Midbrain (tissue), 1 donor: ENCODE measurements at places on chromosomes 2 and 18.
A peak's percentile ranks its signal among the peaks of the same experiment; 100 is the strongest.

GRCh38 chr18:45617284-45617683 is 2.0 kb downstream of the SLC14A2 start:
- DNase-seq = no peak

- no peak for DNase-seq
Measured at GRCh38 chr2:101823859-101824258, 126.4 kb downstream of the MAP4K4 start.

- DNase-seq = no peak
Measured at GRCh38 chr18:59323931-59324622, 5.6 kb upstream of the CPLX4 start.

DNA sequence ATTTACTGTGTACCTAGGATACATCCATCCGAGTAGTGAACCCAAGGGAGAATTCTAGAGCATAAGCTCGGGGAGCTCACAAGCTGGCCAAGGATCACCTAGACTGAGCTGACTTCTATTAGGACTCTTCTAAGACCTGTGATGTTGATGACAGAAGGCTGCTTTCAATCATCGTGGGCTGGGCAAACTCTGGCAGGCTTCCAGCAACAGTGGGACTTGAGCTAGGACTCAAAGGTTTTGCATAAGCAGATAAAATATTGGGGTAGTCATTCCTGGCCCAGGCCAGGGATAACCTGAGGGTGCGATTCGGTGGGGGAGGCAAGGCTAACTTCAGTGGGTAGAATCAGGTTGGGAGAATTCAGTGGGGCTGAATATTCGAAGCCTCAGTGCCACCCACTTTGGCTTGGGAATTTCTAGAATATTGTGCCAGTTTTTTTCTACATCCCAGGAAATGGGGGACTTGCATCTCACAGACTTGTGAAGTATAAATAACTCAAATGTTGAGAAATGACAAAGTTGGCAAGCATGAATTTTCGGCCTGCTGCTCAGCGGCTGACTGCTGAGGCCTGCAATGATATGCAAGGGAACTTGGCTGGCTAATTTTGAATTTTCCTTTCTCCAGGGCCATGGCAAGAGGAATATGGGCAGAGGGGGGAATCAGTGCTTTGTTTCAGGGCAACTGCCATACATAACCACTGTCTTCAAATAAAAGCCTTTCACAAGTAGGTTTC is 274.3 kb downstream of the PRKCE start:
- DNase-seq = no peak

DNA sequence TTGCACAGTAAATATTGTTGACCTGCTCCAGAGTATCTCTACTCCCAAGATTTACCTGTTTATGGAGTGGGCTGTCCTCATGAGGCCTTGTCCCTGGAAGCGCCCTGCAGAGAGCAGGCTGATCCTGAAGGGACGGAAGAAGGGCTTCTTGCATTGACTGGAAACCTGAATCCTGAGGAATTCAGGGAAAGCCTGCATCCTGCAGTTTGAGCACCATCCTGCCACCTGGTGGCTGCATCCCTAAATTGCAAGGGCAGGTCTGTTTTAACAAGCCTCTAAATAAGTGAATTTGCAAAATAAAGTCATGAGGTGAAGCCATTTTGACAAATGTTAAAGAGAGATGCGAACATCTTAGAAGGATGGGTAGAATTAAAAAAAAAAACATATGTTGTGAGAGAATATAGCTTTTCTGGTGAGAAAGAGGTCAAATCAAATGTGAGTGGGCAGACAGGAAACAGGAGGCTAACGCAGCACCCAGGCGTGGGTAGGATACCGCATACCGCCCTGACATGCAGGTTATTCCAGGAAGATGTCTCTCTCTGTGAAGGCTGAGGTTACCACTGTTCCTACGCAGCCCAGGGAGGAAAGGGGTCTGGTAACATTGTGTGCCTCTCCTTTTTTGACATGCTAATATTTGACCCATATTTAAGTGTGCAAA is 754.9 kb downstream of the RNF144A start:
- DNase-seq = no peak

DNA sequence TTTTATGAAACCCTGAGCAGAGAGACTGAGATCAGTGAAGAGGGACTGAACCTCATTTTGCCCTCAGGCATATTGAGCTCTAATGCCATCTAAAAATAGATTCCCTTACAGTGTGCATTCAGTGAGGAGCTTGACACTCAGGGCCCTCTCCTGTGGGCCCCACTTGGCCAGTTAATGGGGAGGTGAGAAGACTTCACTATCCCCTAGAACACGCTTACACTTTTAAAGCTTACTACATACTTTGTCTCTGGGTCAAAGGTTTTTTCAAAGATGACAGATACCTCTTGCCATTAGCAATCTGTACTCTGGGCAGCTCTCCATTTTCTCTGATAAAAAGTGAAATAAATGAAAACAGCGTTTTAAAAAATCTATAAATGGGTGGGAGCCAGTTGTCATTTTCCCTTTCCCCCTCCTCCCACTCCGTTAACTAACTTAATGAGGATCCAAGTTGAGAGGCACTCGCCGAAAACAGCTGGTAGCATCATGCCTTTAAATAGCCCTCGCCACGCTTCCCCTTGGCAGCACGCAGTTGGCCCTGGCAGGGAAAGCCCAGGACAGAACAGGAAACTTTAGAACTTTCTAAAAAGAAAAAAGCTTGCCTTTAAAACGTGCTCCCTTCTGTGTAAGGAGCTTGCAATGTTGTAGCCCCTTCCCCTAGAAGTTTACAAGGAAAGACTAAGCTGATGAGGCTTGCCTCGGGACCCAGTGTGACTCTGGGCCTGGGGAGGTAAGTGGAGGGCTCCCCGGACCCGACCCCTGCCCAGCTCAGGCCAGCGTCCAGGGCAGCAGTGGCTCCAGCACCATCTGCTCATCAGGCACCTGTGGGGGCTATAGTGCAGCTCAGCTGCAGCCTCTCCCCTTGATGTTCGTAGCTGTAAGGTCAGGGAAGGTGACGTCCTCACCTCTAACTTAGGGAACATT is 58.8 kb upstream of the FOSL2 start:
- DNase-seq = no peak

GRCh38 chr2:33372940-33373553 is 103.4 kb upstream of the RASGRP3 start:
- peak; percentile 55 for DNase-seq

GRCh38 chr2:48459921-48460320 is 70.0 kb upstream of the STON1 start:
- DNase-seq = no peak

DNA sequence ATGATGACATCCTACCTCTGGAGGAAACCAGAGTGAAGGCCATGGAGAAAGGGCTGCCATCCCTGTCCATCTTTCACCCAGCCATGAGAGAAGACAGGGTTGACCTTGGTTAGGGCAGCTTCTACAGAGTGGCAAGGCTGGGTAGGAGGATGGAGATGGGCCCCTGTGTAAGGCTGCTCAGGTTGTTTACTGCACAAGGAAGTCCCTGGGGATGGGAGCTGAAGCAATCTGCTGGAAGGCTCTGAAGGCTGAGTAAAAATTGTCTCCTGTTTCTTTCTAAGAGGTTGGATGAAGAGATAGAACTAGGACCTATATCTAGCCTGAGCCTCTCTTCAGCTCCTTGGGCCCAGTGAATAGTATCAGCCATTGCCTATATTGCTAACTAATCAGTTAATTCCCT is 14.4 kb downstream of the ELMOD3 start:
- no peak for DNase-seq

GRCh38 chr2:113791697-113792590 is 35.5 kb upstream of the SLC35F5 start:
- DNase-seq = no peak

DNA sequence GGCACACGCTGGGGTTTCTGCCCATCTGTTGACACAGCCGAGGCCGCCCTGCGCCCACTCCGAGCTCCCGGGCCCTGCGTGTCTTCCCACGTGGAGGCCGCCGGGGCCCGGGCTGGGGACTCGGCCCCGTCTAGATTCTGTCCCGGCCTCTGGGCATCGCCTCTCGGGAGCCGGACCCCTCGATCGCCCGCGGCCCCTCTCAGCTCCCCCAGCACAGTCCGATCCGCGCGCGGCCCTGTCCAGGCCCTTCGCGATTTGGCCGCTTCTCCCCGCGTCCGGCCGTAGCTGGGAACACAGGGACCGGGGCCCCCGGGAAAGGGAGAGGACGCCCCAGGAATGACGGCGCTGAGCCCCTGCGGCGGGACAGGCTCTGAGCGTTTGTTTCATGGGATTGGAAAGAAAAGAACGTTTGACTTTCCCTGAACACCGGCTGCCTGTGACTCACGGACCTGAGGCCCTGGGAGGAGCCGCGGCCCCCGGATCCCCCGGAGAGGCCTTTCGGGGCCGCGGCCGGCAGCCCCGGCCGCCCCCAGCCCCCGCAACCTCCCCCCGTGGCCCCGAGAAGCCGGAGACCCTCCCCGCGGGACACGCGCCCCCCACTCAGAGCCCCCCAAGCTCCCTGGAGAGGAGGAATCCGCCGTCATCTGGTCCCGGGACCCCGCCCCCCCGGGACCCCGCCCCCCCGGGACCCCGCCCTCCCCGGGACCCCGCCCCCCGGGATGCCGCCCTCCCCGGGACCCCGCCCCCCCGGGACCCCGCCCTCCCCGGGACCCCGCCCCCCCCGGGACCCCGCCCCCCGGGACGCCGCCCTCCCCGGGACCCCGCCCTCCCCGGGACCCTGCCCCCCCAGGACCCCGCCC is 62.7 kb upstream of the CTDP1 start:
- no peak for DNase-seq

DNA sequence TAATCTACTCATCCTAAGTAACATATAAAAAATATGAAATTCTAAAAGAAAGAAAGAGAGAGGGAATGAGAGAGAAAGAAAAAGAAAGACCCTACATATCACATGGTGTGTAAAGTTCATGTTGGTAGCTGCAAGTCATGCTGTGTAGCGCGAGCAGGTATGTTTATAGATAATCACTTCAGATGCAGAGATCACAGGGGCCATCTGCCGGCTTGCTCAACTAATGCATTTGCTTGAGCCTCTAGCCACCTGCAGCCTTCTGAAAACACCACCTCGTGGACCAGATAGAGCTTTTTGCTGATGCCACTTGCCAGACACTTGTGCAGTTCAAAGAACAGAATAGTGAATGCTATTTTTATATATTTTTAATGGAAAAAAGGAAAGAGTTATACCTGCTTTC is 37.6 kb downstream of the CDH7 start:
- no peak for DNase-seq
